ENCODE measurements at places on chromosomes 5 and 9. TPM values are rescaled to one million over a fixed set of nuclear protein-coding genes. Genes with fewer than 3 reads are reported as not detected.

GLRA1 gene
- polyA plus RNA-seq, result not detected

EIF4E1B gene
- not detected for polyA plus RNA-seq

DNA sequence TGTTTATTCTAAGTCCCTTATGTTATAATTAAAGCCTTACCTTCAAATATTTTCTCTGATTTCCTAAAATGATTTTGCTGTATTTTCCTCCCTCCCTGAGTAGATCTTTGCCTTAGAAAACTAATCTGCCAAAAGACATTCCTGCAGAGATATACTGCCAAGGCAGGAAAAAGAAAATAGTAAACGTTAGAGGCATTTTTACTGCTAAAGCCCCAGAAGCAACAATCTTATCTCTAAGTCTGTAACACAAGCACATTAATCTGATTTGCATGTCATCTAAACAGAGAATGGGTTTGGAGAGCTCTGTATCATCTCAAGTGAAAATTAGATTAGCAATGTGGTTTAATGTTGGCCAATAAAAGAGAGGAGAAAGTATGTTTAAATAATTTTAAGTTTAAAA is 847.7 kb downstream of the MAT2B start:
- DNase-seq, result peak; percentile 52

- peak; percentile 93 for DNase-seq
Observed at GRCh38 chr5:10601246-10602030, 37.6 kb downstream of the ANKRD33B start.

Measured in cardiac muscle cell (in vitro differentiated cells and primary cell).